ENCODE measurements at places on chromosomes 1 and 21. TPM values are rescaled to one million over a fixed set of nuclear protein-coding genes. Genes with fewer than 3 reads are reported as not detected.

SGIP1 gene
- 1.0 TPM for total RNA-seq

DNA sequence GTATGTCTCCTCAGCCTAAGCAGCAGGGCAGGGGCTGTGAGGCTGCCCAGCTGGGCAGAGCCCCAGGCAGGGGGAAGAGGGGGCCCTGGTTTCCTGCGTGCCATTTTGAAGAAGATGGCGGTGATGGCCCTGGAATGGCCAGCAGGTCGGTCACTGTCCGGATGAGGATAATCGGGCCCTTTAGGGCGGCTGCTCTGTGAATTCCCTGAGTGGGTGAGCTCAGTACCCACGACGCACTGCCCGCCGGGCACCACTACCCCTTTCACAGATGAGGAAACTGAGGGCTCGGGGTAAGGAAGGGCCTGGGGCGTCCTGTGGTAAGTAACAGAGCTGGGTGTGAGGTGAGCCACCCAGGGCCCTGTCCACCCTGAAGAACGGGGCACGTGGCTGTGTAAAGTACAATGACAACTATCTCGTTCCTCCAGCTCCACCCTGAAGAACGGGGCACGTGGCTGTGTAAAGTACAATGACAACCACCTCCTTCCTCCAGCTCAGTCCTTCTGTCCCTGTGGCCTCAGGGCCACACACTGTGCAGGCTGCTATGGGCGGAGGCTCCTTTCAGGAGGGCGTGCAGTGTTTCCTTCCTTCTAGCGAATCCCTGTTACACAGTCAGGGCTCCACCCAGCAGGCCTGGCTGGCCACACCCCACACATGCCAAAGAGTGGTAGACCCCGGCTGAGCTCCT is 23.2 kb downstream of the ITGB2 start:
- H3K4me3 ChIP-seq: no peak overlapping the region
- peak; percentile 85 for DNase-seq
- no peaks in the 10 kb centered on the region for H3K36me3 ChIP-seq
- no peaks in the 10 kb centered on the region for H3K27me3 ChIP-seq
- H3K27ac ChIP-seq: peak overlapping the region; percentile 60
- H3K4me1 ChIP-seq: peaks cover 24% of the 10 kb centered on the region

- no peak overlapping the region for H3K4me3 ChIP-seq
- H3K4me1 ChIP-seq: no peaks in the 10 kb centered on the region
- no peaks in the 10 kb centered on the region for H3K27me3 ChIP-seq
- H3K36me3 ChIP-seq: no peaks in the 10 kb centered on the region
These were observed 509.8 kb upstream of the ADAMTS5 start for GRCh38 chr21:27476696-27477095.

- H3K36me3 ChIP-seq: no peaks in the 10 kb centered on the region
- H3K27me3 ChIP-seq: no peaks in the 10 kb centered on the region
- DNase-seq: no peak
- no peak overlapping the region for H3K4me3 ChIP-seq
- no peak overlapping the region for H3K27ac ChIP-seq
These were observed 68.0 kb downstream of the ADAMTS1 start for GRCh38 chr21:26777166-26777565.

DNA sequence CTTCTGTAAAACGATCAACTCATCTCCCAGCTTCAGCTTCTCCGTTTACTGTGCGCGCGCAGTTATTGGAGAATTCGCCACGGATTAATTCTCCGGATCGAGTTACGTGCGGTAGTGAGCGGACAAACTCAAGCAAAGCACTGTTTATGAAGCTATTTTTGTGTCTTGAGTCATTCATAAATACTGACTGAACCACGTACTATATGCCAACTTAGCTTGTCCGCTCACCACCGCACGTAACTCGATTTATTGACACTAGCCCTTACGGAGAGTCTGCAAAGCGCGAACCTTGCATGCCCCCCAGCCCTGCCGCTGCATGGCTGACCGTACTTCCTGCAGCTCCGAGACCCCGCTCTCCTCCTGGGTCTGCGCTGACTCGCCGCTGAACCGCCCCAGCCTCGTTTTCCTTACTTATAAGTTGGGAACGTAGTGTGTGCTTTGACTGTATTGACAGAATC is 773 bp downstream of the CHD1L start:
- peak overlapping the region; percentile 89 for H3K27ac ChIP-seq
- no peaks in the 10 kb centered on the region for H3K36me3 ChIP-seq
- H3K4me1 ChIP-seq: peaks cover 44% of the 10 kb centered on the region
- DNase-seq: peak; percentile 84
- H3K27me3 ChIP-seq: no peaks in the 10 kb centered on the region
- H3K4me3 ChIP-seq: peak overlapping the region; percentile 93

GRCh38 chr1:65866439-65866838 is 73.7 kb downstream of the PDE4B start:
- no peak overlapping the region for H3K4me3 ChIP-seq
- no peaks in the 10 kb centered on the region for H3K27me3 ChIP-seq
- H3K27ac ChIP-seq: no peak overlapping the region
- DNase-seq: no peak

CFHR3 gene
- total RNA-seq: 0.67 TPM

DNA sequence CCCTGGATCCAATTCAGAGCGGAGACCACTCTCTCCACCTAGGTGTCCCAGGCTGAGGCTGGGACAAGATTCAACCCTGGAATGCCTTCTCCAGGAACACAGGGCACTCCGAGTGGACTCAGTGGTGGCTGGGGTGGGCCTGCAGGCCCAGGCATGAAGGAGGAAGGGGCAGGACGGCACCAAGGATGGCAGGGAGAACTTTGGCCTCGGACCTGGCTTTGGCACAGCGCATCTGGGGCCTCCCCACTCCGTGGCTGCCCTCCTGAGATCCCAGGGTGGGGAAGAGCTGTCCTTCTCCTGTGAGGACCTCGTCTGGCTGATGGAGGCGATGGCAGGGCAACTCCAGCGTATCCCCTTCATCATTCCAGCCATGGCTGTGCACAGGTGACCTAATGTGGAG is 35.6 kb downstream of the DHCR24 start:
- no peak overlapping the region for H3K4me3 ChIP-seq
- DNase-seq: no peak
- peaks cover 35% of the 10 kb centered on the region for H3K36me3 ChIP-seq
- no peaks in the 10 kb centered on the region for H3K27me3 ChIP-seq
- H3K4me1 ChIP-seq: no peaks in the 10 kb centered on the region

GRCh38 chr21:24955275-24955961 is 651.9 kb downstream of the MRPL39 start:
- H3K27ac ChIP-seq: no peak overlapping the region
- no peak for DNase-seq
- no peak overlapping the region for H3K4me3 ChIP-seq
- no peaks in the 10 kb centered on the region for H3K36me3 ChIP-seq

DNA sequence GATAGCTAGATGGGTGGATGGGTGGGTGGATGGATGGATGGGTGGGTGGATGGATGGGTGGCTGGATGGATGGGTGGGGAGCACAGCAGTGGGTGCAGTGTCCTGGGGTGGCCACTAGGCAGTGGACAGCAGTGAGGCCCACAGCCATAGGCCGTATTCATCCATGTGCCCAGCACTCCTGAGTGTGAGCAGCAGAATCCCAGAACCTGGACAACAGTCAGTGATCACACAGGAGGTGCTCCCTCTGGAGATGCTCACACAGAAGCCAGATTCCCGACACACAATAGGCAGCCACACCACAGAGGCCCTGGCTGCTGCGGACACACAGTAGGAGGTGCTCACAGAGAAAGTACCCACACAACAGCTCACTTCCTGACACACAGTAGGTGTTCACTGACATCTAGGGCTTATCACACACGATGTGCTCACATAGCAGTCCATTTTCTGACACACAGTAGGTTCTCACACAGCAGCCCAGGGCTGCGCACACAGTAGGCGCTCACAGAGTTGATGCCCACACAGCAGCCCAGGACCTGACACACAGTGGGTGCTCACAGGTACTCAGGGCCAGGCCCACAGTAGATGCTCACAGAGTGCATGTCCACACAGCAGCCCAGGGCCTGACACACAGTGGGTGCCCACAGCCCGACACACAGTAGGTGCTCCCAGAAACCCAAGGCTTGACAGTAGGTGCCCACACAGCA is 64.0 kb downstream of the RAP1GAP start:
- H3K4me3 ChIP-seq: no peak overlapping the region
- no peaks in the 10 kb centered on the region for H3K27me3 ChIP-seq
- no peak overlapping the region for H3K27ac ChIP-seq

GPR161 gene
- 4.0 TPM for total RNA-seq

COL24A1 gene
- total RNA-seq: 0.77 TPM

DNA sequence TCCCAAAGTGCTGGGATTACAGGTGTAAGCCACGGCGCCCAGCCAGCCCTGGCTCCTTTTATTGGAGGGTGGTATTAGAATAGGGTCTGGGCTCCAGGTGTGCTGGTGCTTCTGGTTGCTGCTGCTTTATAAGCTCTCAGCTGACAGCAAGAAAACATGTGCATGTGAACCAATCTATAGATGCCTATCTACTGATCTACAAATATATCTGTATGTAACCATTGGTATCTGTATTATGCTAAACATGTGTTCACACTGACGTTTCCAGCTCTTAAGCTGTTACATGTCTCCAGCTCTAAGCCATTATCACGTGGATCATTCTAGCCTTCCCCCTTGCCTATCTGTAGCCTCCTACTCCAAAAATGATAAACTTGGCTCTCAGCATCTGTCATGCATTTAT is 82.4 kb downstream of the ST6GALNAC3 start:
- no peaks in the 10 kb centered on the region for H3K27me3 ChIP-seq
- no peak for DNase-seq
- no peak overlapping the region for H3K4me3 ChIP-seq
- peaks cover 15% of the 10 kb centered on the region for H3K4me1 ChIP-seq

DNA sequence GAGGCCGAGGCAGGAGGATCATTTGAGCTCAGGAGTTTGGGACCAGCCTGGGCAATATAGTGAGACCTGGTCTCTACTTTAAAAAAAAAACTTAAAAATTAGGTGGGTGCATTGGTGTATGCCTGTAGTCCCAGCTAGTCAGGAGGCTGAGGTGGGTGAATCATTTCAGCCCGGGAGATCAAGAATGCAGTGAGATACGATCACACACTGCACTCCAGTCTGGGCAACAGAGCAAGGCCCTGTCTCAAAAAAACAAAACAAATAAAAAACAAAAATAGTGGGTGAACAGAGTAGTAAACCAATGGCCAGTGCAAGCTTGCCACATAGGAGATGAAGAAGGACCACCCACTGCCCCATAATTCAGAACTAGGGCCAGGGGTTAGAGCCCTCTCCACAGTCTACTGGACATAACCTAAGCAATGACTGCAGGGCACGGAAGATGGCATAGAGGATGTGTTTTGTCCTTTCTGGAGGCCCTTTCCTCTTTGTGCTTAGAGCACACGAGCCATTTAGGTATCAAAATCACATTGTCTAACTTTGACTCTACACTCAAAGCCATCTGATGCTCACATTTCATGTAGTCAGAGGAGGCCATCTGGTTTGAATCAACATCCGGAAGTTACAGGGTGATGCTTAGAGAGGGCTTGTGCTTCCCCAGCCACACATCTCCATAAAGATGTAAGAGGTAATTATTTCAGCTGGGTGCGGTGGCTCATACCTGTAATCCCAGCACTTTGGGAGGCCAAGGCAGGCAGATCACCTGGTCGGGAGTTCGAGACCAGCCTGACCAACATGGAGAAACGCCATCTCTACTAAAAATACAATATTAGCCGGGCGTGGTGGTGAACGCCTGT is 12.6 kb downstream of the CD2 start:
- H3K27ac ChIP-seq: no peak overlapping the region
- H3K4me1 ChIP-seq: peaks cover 9% of the 10 kb centered on the region
- no peaks in the 10 kb centered on the region for H3K27me3 ChIP-seq
- no peaks in the 10 kb centered on the region for H3K36me3 ChIP-seq
- DNase-seq: no peak
- no peak overlapping the region for H3K4me3 ChIP-seq

DNA sequence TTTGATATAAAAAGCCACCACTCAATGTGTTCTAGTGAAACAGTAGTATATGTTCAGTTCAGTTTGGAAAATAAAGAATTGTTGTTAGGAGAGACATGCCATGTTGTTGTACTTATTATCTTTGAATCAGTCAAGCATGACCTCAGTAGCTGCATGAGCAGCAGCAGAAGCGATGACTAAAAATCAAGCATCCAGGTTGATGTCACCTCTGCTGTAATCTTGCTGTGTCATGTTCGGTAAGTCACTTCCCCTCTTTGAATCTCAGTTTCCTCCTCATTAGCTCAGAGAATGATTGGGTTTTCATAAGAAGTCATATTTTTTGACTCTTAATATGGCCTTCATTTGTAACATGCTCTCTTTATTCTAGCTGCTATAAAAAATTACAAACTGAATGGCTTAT is 428.4 kb upstream of the B3GALT2 start:
- no peaks in the 10 kb centered on the region for H3K4me1 ChIP-seq
- no peaks in the 10 kb centered on the region for H3K36me3 ChIP-seq
- no peak overlapping the region for H3K4me3 ChIP-seq
- DNase-seq: no peak

DNA sequence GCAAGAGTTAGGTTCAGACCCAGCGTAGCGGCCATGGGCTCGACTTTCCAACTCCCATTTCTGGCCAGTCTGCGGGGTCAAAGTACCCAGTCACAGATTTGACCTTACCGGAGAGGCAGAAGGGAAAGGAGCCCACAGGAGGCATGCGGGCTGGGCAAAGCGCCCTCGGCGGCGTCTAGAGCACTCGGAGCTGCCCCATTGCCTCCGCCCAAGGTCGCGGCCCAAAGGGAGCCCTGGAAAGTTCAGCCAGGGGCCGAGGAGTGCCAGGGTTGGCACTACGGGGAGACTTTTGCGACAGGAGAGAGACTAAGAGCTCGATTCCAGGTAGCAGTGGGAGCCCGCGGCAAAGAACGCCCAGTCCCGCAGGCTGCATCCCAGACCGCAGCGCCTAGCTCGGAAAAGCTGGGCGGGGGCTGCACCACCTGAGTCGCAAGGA is 896 bp downstream of the KANK4 start:
- H3K4me3 ChIP-seq: no peak overlapping the region
- peaks cover 40% of the 10 kb centered on the region for H3K27me3 ChIP-seq
- H3K36me3 ChIP-seq: no peaks in the 10 kb centered on the region
- peaks cover 15% of the 10 kb centered on the region for H3K4me1 ChIP-seq
- no peak for DNase-seq

DNA sequence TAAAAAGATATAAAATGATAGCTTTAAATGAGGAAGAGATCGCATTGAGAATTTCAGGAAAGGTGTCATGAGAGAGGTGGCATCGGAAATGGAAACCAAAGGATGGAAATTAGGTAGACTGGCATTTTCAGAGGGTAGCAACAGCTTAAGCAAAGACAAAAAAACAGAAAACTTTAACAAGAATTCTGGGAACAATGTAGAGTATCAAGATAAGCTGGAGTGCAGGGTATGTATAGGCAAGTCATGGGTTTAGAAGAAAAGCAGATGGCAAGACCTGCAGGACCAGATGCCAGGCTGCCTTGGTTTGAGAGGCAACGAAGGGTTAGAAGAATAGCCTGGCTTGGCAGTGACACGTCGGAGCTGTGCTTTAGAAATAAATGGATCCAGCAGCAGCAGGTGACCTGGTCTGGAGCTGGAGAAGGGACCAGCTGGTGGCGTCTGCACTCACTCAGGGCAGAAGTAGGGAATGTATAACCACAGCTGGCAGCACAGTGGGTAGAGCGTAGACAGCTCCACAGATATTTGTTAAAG is 149.4 kb upstream of the TIAM1 start:
- no peak overlapping the region for H3K27ac ChIP-seq
- no peak overlapping the region for H3K4me3 ChIP-seq
- no peak for DNase-seq
- no peaks in the 10 kb centered on the region for H3K27me3 ChIP-seq
- no peaks in the 10 kb centered on the region for H3K36me3 ChIP-seq

GIPC2 gene
- total RNA-seq: 48.6 TPM

- H3K27ac ChIP-seq: no peak overlapping the region
- H3K36me3 ChIP-seq: peaks cover 100% of the 10 kb centered on the region
- no peaks in the 10 kb centered on the region for H3K27me3 ChIP-seq
- no peak overlapping the region for H3K4me3 ChIP-seq
- peaks cover 5% of the 10 kb centered on the region for H3K4me1 ChIP-seq
These were observed 121.2 kb downstream of the UBR4 start for GRCh38 chr1:19088717-19089442.
